ENCODE measurements at places on chromosomes 12 and 14.

DNA sequence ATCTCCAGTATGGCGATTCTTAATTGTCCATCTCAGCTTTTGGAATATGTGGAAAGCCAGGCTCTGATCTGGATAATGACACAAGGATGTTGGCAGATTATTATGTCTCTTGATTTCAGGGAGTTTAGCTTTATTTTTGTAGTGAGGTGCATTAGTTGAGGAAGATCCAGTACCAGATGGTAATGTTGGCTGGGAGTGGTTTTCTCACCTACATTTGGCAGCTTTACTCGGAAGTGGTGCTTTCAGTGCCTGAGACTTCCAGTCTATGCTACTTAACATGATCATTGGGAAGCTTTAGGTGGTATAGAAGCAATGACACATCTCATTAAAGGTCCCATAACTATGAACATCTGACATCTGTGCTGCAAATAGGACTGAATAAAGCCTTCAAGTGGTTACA lies 7.5 kb downstream of the SLC15A5 start:
- DNase-seq: no peak

GRCh38 chr12:66688846-66689439 lies 10.1 kb upstream of the GRIP1 start:
- no peak for DNase-seq

GRCh38 chr14:73491256-73492042 lies 716 bp downstream of the RIOX1 start:
- peak; percentile 8 for DNase-seq

- DNase-seq: no peak
These were observed 53.6 kb upstream of the RIN3 start for GRCh38 chr14:92459950-92460421.

DNA sequence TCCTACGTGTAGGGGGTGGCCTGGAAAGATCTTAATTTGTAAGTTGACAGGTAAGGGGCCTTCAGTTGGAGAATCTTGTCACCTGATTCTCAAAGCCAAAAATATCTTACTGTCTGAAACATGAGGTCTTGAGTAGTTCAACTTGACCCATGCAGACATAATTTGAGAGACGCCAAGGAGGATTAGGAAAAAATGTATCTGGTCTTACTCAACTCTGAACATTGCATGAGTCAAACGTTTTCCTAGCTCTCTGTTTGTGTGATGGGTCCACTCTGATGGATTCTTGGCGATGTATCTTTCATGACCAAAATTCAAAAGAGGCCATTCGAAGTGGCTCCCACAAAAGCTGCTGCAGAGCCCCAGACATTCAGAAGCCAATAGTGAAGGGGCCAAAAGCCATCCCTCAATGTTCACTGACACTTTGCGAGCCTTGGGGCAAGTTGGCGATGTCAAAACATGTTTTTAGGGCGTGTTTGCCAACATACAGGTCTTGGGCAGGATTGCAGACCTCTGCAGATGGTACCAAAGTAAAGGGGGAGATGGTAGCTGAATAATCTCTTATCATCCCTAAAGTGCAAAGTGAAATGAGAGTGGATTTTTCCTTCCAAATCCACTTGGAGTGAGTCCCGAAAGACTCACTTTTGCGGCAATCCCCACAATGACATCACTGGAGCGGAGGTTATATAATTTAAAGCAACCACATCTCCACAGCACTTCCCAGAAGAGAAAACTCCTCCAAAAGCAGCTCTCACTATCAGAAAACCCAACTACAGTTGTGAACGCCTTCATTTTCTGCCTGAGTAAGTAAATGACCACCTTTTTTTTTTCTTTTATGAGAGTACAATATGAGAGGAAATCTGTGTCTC lies at the start of gene BDKRB1:
BDKRB1 (plus strand) TSS at position 710 of the 866 bp plus-strand sequence. CDS start 7,473 bp downstream, outside the sequence.
- peak; percentile 82 for DNase-seq

- DNase-seq: no peak
These were observed 28.2 kb upstream of the SMUG1 start for GRCh38 chr12:54216797-54217661.

GRCh38 chr12:3885277-3886094 lies 12.3 kb upstream of the PARP11 start:
- DNase-seq: peak; percentile 8

DNA sequence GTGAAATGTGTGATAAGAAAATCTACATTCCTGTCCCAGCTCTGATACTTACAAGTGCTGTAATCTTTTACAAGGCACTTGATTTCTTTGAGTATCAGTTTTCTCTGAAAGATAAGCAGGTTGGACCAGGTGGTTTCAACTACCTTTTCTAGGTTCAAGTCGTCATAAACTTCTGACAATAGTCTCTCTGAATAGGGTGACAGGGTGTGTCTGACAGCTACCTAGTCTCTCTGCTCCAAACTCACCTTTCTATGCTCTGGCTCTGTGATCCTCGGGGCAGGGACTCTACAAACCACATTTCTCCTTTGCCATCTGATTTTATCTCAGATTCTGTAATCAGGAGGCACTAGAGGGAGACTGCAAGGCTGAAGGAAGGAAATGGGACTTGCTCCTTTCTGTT lies 137.7 kb upstream of the SYT1 start:
- no peak for DNase-seq

DNA sequence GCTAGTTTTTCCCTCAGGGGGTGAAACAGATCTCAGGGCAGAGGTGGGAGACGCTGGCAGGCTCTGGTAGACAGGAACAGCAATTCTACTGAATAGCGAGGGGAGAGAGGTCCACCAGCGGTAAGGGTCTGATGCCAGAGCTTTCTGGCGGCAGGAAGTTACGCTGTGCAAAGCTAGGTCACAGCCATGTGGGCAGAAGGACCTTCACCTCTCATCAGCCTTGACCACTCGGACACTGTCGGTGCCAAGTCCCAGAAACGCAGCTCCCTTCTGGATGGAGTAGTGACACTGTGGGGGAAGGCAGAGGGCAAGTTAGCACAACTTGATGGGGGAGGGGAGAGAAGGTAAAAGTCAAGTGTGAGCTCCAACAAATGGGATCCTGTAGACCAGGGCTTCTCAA lies 10.3 kb upstream of the ZNF740 start:
- DNase-seq: no peak

- peak; percentile 60 for DNase-seq
These were observed 20.6 kb upstream of the ITGA5 start for GRCh38 chr12:54439521-54440255.

GRCh38 chr12:89320735-89321134 lies 31.6 kb downstream of the DUSP6 start:
- DNase-seq: no peak

DNA sequence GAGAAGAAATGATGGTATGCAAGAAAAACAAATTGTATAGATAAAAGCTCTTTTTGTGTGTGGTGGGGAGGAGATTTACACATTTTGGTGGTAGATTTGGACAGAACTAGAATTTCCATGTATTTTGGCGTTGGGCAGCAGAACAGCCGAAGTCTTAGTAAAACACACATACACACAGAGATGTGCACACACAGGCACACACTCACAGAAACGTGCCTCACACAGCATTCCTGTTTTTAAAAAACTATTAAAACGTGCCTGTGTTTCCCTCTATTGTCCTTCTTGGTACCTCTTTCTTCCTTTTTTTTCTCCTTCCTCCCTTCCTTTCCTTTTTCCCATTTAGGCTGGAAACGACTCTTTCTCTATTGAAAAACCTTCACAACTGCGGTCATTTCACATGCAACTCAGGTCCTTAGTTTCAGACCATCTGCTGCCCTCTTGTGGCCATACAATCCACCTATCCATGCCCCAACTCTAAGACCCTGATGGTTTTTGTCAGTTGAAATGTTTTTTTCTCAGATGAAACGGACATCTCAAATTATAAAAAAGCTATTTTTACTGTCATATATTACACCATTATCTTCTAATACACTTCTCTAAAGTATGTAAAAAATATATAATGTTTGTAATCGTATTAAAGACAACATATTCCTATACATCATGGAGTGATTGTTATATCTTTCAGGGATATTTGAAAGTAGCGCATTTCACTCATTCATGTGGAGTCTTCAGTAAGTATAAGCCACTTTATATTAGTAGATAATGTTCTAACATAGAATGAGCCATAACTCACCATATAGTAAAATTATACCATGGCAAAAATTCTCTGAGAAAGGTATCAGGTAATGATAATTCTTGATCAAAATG lies 386.7 kb upstream of the NOVA1 start:
- DNase-seq: no peak

GRCh38 chr14:22883173-22883976 lies at the start of gene REM2:
TSS of gene REM2 (plus strand) at chr14:22883222. CDS start at chr14:22883288, 66 bp downstream.
- DNase-seq: no peak

DNA sequence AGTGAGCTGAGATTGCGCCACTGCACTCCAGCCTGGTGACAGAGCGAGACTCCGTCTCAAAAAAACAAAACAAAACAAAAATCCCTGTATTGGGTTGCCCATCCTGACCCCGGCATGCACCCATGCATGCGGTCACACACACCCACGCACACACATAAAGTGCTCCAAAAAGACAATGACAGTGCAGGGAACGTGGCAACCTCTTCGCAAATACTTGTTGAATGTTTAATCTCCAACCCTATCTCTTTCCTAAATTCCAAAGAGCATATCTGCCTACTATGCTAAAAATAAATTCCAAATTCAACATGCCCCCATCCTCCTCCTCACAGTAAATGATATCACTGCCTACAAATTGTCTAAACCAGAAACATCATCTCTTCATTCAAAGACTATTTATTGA lies 13.5 kb downstream of the SLC7A7 start:
- no peak for DNase-seq

- DNase-seq: no peak
These were observed 27.6 kb upstream of the ETV6 start for GRCh38 chr12:11621797-11622423.

- no peak for DNase-seq
These were observed 380.1 kb upstream of the KITLG start for GRCh38 chr12:88960213-88960878.

- DNase-seq: no peak
These were observed 7.4 kb downstream of the SERPINA12 start for GRCh38 chr14:94501588-94502516.

- DNase-seq: peak; percentile 20
These were observed 84.1 kb upstream of the GNG2 start for GRCh38 chr14:51776102-51776894.

DNA sequence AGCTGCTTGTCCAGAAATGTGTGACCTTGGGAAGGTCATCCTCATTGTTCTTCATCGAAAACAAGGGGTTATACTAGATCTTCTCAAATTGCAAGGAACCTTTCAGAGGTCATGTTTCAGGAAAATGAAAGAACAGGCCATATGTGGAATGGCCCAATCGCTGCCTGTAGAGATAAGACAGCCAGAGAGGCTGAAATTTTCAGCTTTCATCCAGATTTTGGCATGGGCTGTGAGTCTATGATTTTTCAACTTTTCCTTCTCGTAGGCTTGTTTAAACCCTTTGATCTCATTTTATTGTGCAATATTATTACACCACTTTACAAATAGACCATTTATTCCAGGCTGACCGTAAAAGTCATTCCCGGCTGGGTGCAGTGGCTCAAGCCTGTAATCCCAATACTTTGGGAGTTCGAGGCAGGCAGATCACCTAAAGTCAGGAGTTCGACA lies 17.1 kb upstream of the ATXN2 start:
- DNase-seq: no peak

DNA sequence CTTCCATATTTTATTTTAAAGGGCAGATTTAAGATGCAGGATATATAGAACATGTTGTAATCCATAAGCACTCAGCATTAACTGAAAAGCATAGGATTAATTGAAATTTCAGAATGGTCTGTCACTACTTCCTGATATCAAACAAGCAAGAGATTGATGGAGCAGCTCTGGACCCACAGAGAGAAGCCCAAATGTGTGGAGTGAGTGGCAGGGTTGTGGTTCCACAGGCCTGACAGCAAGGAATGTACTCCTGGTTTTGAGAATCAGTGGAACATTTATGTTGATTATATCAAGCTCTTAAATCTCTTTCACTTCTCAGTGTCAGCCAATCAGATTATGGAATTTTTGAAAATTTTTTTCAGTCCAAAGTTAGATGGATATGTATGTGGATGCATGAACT lies 267.6 kb upstream of the PRICKLE1 start:
- DNase-seq: no peak

GRCh38 chr12:95168746-95169145 lies 48.5 kb downstream of the FGD6 start:
- DNase-seq: no peak

DNA sequence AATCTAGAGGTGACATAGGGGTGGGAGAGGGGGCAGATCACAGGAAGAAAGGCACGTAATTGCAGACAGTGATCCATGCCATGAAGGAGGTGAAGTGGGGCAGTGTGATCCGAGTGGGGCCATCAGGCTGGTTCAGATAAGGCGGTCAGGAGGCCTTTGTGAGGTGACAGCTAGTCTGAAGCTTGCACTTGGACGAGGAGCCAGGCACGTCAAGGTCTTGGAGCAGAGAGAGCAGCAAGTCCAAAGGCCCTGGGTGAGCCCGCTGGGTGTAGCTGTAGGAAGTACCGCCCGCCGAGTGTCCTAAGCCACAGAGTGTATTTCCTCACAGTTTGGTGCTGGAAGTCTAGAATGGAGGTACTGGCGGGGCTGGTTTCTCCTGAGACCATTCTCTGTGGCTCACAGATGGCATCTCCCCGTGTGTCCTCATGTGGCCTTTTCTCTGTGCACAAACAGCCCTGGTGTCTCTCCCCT lies 23.6 kb downstream of the RHOF start:
- DNase-seq: no peak

GRCh38 chr14:57979376-57980048 lies 113.6 kb upstream of the SLC35F4 start:
- no peak for DNase-seq

GRCh38 chr12:106417926-106418910 lies 60.7 kb downstream of the POLR3B start:
- DNase-seq: no peak

- DNase-seq: no peak
These were observed 253.1 kb downstream of the BCAT1 start for GRCh38 chr12:24695657-24696329.

DNA sequence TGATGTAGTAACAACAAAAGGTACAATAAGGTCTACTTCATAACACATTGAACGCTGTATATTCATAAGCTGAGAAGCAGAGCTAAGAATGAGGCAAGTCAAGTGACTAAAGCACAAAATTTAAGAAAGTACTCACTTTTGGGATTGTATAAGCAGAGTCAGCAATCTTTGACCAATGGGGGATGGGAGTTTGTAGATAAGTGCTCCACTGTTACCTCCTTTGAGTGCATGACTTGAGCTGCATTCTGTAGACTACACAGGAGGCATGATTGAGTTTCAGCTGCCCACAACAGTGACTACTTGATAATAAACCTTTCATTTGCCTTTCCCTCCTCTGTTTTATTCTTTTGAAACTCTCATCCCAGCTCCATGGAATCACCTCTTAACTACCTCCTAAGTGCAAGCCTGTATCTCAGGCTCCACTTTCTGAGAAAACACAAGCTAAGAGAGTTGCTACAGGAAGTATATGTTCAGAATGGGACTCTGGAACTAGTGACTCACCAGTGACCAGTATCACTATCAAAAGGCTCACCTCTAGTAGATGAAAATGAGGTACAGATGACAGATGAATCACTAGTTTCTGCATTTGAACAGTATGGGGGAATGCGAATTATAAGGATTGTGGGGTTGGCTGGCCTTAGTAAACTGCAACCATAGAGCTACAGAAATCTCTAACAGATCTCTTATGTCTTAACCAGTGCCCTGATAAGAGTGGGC lies 49.2 kb downstream of the SLC35F4 start:
- no peak for DNase-seq

- no peak for DNase-seq
These were observed 73.1 kb upstream of the ACTN1 start for GRCh38 chr14:69052181-69052601.

Measured in AG04450 (cell line).